Activated T-cell treated with anti-CD3 and anti-CD28 coated beads, Interleukin-2, amount 50 U/mL, for 1 hour (primary cell): ENCODE measurements at places on chromosomes 16 and 17.

- DNase-seq = no peak
Observed at GRCh38 chr17:16304830-16305229, 48.4 kb downstream of the CENPV start.

DNA sequence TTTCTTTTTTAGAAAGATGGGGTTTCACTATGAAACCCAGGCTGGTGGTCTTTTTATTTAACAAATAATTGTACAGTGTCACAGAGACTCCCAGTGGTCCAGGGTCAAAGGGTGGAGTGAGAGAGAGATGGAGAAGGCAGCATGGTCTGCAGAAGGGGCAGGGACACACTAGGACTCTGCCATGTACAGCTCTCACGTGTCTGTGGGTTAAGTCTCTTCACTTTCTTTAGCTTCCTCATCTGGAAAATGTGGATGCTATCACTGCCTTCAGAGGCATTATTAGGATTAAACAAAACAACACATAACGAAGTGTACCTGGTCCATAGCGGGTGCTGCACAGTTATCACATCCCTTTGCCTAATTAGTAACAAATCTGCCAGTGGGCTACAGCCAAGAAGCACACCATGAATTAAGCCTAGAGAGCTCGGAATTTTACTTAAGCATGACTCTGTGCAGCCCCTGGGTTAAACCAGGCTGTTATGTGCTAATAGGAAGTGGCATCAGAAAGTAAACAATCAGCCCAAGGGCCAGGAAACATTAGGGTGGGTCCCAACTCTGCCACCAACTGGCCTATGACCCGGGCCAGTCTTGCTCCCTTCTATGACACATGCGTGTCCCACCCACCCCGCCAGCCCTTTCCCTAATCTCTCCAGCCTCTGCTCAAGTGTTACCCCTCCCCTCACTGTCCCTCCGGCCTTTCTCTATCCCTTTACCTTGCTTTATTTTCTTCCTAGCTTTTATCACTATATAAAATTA, 13.9 kb downstream of the TOP3A start:
- DNase-seq = no peak

DNA sequence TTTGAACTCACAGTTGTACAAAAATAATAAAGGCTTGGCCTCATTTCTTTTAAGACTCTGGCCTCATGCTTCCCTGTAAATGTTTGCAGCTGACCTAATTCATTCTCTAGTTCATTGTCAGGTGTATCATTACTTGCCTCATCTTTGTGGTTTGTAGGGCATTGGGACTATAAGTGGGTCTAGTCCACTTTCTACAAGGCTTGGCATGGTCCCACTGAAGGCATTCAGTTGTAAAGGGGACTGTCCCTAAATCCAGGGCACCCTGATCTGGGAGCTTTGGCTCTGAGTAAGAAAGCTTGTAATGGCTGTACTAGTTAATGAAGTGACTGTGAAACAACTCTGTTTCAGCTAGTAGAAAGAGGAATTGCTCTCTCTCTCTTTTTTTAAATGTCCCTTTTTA, 2.7 kb downstream of the KCTD2 start:
- no peak for DNase-seq

- no peak for DNase-seq
Observed at GRCh38 chr16:58767581-58767980, 33.5 kb upstream of the GOT2 start.

DNA sequence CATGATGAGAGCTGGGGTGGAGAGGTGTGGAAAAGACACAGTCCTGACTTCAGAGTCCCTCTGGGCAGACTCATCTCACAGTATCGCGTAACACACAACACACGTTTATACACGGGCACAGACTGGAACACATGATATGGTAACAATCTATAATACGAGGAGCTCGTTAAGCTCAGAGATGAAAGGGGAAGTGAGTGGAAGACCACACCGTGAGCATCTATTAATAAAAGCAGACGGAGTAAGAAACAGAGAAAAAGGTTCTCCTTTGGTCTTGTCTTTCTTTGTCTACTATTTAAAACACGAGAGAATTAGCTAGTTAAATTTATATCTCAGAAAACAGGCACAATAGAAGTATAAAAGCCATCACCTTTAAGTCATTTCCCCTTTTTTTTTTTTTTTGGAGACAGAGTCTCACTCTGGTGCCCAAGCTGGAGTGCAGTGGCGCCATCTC, 13.5 kb downstream of the ANKRD11 start:
- DNase-seq = no peak

DNA sequence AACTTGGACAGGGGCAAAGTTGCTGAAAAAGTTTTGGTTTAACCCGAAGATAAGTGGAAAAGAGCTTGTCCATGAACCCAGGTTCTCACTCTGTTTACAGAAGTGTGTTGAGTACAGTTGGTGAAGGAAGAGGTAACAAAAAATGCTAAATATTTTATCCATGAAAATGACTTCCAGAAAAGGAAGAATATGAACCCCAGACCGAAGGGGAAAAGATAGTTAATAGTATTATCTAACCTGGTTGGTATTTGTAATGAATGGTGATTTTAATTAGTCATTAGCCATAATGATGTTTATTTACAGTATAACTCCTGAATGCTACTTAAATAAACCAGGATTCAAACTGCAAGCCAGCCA, 574 bp upstream of the TMEM106A start:
- DNase-seq = no peak

- DNase-seq = no peak
Observed at GRCh38 chr16:57798953-57799599, 3.2 kb downstream of the KIFC3 start.

- no peak for DNase-seq
Observed at GRCh38 chr16:73265124-73265837, 217.4 kb upstream of the ZFHX3 start.

DNA sequence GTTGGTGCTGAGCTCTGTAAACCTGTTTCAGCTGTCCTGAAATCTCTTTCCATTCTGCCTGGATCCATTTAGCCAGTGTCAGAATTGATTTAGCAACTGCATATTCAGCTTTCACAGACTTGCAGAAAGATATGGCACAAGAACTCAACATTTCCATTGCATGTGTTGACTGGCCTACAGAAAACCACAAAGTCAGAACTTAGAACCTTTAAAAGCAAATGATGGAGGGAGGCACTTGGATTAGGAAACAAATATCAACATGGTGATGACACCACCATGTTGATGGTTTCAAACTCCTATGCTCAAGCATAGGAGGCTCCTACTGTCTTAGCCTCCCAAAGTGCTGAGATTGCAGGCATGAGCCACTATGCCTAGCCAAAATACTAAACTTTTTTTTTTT, 52.3 kb upstream of the ARL6IP1 start:
- DNase-seq = no peak

- DNase-seq = no peak
Observed at GRCh38 chr17:33292201-33292980, 704 bp downstream of the ASIC2 start.

GRCh38 chr17:73814075-73814474, 169.8 kb upstream of the SDK2 start:
- DNase-seq = no peak
